Eye (tissue), 1 donor: ENCODE measurements at places on chromosomes 5 and 9.

DNA sequence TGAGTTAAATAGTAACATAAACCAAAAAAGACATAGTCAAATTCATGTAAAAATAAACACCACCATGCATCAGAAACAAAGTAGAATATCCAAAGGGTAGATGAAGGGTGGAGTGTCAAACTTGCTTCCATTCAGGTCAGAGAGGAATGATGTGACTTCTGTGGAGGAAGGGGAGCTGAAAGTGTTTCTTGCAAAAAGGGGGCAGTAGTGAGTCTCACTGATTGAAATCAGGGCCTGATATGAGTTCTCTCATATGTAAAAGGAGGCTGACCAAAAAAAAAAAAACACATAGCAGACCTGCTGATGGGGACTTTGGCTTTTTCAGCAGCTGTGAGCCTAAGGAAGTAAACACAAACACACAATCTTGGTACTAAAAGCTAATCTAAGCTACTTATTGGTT, 38.8 kb upstream of the RGMB start:
- DNase-seq, result no peak

- DNase-seq, result no peak
Observed at GRCh38 chr5:124948754-124949275, 202.4 kb upstream of the ZNF608 start.

GRCh38 chr5:31047007-31047406, 146.5 kb upstream of the CDH6 start:
- no peak for DNase-seq

- no peak for DNase-seq
Observed at GRCh38 chr9:109560470-109561132, 62.5 kb upstream of the PTPN3 start.

GRCh38 chr5:135842737-135843136, 8.3 kb downstream of the SLC25A48 start:
- DNase-seq, result no peak

DNA sequence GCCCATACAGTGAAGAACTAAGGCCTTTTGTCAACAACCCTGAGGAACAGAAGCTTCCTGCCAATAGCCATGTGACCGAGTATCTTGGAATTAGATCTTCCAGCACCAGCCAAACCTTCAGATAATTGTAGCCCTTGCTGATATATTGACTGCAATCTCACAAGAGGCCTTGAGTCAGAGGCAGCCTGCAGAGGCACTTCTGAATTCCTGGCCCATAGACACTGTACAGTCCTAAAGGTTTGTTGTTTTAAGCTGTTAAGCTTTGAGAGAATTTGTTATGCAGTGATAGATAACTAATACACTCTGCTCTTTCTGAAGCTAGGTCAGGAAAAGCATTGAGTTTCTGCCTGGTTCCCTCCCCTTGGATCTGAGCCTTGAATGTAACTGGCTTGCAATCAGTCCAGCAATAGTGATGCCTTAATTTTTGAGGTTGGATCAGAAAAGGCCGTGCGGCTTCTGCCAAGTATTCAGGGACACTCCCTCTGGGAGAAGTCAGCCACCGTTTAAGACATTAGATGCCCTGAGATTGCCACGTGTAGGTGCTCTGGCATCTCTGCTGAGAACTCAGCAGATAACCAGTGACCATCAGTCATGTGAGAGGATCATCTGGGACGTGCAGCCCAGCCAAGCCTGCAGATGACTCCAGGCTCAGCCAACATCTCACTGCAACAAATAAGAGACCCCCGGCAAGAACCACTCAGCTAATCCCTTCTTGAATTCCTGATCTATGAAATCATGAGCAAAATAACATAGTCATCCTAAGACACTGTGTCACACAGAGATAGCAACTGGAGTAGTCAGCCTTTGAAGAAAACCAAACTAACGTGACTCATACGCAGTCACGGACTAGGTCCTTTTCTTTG, 126.8 kb upstream of the STC2 start:
- DNase-seq, result peak; percentile 33

DNA sequence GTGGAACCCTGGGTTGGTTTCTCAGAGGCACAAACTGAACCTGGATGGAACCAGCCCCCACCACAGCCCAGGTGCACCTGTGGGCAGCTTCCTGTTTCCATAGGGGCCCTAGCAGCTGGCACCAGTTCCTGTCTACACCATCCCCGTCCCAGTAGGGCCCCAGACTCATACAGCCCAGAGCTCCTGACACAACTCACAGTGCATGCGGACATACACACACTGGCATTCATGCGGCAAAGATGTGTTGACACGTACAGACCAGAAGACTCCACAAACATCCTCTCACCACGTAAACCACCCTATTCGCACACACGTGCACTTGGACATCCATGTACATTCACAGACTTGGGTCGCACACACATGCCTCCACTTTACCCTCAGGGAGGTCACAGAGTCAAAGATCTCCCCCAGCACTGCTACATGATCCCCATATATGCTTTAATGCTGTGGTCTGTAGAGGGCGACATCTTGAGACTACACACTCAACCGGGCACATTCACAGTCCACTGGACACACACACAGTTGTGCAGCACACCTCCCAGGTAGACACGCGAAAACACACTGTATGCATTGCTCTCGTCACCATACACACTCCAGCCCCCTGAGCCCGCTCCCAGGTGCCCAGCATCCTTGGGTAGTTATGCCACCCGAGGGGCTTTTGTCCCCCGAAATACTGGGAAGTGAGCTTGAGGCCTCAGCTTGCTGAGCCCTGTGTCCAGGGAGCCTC, 22.4 kb downstream of the CXXC5 start:
- DNase-seq, result peak; percentile 83

DNA sequence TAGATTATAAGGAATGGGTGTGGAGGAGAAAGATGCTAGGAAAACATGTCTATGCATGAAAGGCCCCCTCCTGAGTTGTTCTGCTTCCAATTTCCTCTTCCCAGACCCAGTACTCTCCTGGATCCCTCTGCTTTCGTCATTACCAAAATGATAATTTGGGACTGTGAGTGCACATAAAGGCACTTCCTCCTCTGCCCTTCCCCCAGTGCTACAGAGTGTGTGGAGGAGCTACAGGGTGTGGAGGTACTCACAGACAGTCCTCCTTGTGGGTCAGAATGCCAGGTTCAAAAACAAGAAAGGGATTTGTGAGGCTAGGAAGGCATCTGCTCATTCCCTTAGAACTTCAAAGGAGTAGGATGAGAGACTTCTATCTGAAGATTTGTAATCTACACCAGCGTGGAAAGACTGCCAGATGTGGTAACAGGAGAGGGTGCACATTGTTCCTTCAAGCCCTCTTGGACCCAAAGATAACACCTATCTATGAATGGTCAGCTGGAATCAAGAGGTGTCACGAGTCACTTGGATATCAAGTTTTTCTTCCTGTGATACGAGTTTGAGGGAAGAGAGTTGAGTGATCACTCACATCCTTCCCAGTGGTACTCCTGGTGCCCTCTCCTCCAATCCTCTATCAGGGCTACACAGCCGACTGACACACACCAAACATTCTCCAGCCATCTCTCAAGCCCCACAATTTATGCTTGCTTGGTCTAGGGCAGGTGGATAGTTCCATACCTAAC, 201.1 kb downstream of the EPB41L4A start:
- DNase-seq, result no peak

DNA sequence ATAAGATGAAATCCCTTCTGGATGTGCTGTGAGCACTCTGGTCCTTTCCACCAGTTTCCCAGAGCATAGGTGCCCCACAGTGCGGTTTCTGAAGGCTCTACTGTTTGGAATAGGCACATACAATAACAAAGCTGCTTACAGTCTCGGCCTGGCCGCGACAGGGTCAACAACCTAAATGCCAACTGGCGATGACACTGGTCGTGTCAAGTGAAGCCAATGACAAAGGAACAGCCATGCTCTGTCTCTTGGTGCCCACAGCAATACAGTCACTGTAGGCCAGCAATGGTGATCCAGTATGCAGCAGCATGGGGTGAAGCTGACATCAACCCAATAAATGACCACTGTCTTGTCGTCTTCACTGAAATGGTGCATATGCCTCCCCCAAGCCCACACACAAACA, 47.8 kb upstream of the EQTN start:
- no peak for DNase-seq

GRCh38 chr5:99247346-99247745, 318.5 kb upstream of the CHD1 start:
- no peak for DNase-seq

DNA sequence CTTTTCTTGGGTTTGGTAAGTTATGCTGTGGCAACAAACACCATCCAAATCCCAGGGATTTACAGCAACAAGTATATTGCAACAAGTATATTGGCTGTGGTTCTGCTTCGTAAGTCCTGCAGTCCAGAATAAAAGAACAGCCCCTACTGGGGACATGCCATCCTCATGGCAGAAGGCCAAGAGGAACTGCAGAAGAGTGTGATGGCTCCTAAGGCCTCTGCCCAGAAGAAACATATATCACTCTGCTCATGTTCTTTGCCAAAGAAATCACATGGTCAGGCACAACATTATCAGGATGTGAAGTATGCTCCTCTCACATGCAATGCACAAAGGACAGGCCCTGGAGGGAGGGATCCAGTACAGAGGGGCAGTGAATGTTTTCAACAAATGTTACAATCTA, 159.6 kb upstream of the TAS2R1 start:
- DNase-seq, result no peak

DNA sequence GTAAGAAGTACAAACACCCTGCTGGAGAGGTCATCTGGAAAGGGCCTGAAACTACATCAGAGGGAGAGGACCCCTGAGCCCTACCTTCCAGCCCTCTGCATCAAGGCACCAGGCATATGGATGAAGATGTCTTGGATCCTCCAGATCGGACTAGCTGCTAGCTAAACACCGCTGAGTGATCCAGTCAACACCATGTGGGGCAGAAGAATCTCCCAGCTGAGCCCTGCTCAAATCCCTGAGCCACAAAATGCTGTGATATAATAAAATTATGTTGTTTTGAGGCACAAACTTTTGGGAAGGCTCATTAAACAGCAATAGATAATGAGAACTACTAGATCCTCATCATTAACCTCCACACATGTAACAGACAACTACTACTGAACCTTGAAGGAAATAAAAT, 155.2 kb downstream of the FRMD3 start:
- no peak for DNase-seq

- DNase-seq, result no peak
Observed at GRCh38 chr5:74070766-74071165, 444.8 kb downstream of the ARHGEF28 start.

- DNase-seq, result no peak
Observed at GRCh38 chr5:145976431-145977155, 40.2 kb downstream of the SH3RF2 start.

DNA sequence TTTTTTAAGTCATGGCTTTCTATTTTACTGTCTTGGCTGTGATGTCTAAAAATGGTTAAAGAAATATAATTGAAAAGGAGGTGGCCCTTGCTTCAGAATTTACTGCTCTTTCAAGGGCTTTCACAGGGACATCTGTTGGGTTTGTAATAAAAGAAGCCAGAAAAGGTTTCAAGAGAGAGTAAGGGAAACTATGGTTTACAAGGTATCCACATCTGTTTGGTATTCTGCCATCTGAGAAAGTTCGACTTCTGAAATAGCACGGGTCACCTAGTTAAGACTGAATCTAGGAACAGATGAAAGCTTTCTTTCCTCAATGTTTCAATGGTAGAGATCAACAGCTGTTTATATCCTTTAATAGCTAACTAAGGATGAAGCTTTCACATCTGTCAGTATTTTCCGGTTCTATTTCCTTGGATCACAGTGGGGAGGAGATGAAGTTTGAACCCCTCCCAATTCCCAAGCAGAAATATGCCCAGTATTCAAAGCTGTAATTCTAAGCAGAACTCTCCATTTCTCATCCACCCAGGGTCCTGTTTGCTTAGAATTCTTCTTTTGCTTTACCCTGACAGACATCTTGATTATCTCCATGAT, 72.8 kb upstream of the IFNK start:
- no peak for DNase-seq

- no peak for DNase-seq
Observed at GRCh38 chr5:82730913-82731312, 346.3 kb downstream of the TMEM167A start.

- peak; percentile 87 for DNase-seq
Observed at GRCh38 chr5:91556-92263, at the start of gene PLEKHG4B. Gene PLEKHG4B, plus strand, starts transcription at chr5:92168. Its CDS starts 64 bp downstream, at chr5:92232.

GRCh38 chr9:110048976-110049698, 158.8 kb downstream of the C9orf152 start:
- DNase-seq, result peak; percentile 77

- no peak for DNase-seq
Observed at GRCh38 chr9:3856592-3856991, 330.8 kb upstream of the RFX3 start.

DNA sequence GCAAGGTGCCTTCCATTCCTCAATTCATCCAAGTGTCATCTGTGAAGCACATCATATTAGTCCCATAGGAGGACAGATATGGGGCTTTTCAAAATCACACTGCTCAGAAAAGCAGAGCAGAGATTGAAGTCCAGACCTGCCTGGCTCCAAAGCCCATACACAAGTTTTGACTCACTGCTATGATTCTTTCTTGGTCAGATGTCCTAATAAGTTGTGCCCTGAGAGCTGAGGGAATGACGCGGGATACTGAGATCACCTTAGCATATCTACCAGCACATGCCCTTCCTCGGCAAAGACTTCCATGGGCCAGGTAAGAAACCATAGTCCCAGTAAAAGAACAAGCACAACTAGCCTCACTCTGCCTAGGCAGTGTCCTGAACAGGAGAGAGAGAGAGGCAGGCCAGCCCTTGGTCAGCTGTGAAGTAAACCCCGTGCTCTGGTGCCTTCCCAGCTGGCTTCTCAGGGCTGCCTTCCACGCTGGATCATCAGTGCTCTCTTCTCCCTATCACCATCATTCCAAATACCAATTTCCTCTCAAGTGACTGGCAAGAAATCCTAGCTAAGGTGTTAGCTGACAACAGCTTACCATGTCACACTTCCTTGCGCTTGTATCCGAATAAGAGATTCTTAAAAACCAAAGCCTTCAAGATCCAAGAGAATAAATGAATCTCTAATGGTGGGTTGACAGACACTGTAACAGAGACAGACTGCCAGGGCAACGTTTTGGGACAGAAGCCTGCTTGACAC, 73.2 kb downstream of the SIL1 start:
- DNase-seq, result no peak

DNA sequence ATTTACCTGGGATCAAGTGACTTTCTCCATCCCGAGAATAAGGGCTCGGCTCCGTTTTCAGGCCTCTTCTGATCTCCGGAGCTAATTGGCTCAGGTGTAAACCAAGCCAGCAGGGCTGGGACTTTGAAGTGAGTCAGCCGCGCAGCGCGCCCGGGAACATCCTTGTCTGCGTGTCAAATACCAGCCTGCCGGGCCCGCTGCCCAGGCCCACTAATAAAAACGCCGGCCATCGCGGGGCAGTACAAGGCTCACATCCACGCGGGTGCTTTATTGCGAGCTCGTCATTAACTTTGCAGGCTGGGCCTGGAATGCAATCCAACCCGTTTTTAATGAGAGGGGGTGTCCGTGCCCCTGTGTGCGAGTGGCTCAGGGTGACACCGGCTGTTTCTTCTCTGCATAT, 416.8 kb downstream of the IRX2 start:
- peak; percentile 56 for DNase-seq
